ENCODE measurements at places on chromosomes 7 and 10.

GRCh38 chr7:50818324-50818723 lies 35.6 kb upstream of the GRB10 start:
- DNase-seq, result no peak

- no peak for DNase-seq
Measured at GRCh38 chr7:131385039-131385605, 57.4 kb downstream of the MKLN1 start.

DNA sequence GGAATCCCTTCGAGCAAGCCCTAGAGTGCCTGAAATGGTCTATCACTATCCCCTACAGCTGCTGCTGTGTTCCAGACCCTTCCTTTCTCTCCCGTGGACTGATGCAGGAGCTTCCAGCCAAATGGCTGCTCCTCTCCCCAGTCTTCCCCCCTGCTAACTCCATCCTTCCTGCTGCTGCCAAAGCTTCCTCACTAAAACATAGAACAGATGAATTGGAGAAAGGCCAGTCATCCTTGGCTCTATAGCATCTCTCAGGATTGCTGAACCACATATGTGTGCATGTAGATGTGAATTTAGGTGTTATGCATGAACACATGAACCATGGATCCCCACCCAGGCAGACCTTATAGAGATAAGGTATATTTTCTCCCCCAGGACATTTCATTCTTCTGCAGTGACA lies 60.7 kb downstream of the GPR26 start:
- DNase-seq, result no peak

GRCh38 chr10:124448696-124449169 lies 1.1 kb downstream of the NKX1-2 start:
- DNase-seq, result no peak

GRCh38 chr10:129466703-129467358 lies at the start of gene MGMT:
Gene MGMT, plus strand, starts transcription at chr10:129467241.
- DNase-seq, result peak; percentile 98

GRCh38 chr10:13959443-13960359 lies 371.0 kb downstream of the FRMD4A start:
- no peak for DNase-seq
